ENCODE measurements at places on chromosomes 1 and 21.

DNA sequence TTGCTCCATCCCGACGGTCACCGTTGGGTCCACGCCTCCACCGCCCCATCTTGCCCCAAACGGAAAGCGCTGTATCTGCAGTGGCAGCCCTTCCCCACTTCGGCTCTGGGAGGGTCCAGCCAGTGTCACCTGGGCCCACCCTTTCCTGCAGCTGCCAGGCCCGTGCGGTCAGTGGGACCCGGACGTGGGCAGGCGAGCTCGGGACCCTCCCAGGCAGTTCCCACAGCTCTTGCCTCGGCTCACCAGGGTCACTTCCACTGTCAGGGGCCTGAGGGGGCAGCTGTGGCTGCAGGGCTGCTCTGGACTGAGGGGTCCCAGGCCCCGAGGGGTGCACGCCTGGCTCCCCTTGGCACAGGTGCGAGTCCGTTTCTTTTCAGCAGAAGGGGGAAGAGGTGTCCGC, 80.7 kb downstream of the SKI start:
- no peak for DNase-seq

- no peak for DNase-seq
Measured at GRCh38 chr1:81681114-81681513, 119.6 kb upstream of the ADGRL2 start.

DNA sequence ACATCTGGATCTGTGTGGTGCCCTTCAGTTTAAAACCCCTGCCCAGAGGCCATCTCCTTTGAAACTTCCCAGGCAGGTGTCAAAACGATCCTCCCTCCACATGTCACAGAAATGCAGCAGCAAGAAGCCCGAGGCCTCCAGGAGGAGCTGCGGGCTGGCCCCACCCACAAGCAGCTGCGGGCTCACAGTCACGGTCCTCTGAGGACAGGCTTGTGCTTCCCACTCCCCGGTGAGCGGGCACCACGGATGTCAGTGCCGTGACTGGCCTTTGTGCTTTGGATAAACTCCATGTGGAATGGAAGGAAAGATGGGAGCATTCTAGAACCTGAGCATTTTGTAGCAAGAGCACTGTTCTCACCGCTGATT, 65.8 kb downstream of the SIK1 start:
- no peak for DNase-seq

- DNase-seq = no peak
Measured at GRCh38 chr1:42348498-42348897, 13.5 kb upstream of the FOXJ3 start.

GRCh38 chr1:109527846-109528695, 11.6 kb upstream of the GPR61 start:
- DNase-seq = no peak

- DNase-seq = no peak
Measured at GRCh38 chr21:40564318-40564717, 282.6 kb downstream of the DSCAM start.

- no peak for DNase-seq
Measured at GRCh38 chr1:174190691-174191199, 31.4 kb downstream of the RABGAP1L start.

DNA sequence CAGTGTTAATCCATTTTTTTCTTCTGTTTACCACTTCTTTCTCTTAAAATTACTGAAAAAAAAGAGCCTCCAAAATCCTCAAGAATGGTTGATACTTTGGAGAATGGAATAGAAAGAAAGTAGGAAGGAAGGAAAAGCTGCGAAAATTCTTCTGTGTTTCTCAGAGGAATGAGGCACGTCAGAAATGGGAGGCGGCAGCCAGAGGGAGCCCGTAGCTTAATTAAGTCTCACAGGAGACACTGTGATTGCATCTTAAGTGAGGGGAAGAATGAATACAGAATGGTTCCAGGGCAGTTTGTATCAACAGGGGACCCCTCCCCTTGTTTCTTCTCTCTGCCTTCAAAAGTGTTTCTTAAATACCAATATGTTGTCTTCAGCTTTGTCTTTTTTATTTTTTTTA, 1099.5 kb downstream of the PLA2G4A start:
- DNase-seq = no peak

DNA sequence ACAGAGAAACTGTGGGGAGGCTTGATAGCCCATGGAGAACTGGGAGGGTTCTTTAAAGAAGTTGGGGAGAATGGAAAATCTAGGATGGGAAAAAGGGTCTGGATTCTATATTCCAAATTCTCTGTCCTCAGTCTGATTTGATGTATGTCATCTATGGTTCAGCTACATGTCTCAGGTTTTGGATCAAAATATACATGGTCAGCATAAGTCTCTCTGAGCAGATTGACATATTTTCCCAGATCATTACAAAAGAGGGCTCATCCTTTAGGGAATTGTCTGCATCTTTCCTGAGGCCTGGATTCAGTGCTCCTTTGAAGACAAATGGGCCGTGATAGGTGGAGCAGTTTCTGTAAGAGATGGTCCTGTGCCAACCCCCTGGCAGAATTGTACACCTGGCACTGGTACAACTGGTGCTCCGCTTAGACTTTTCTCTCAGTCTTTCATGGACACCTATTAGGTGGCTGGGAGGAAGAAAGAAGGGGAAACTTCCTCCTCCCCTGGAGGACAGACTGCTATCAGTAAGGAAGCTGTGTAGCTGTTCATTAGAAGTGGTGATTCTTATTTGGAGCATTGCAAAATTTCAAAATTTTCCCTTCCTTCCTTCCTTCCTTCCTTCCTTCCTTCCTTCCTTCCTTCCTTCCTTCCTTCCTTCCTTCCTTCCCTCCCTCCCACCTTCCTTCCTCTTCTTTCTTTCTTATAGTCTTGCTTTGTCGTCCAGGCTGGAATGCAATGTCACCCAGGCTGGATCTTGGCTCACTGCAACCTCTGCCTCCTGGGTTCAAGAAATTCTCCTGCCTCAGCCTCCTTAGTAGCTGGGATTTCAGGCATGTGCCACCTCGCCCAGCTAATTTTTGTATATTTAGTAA, 26.1 kb upstream of the RGL1 start:
- DNase-seq = no peak

GRCh38 chr1:17405898-17406759, 33.3 kb downstream of the RCC2 start:
- DNase-seq = peak; percentile 19

- DNase-seq = no peak
Measured at GRCh38 chr1:99004254-99004860, 304 bp downstream of the PLPPR5 start.

DNA sequence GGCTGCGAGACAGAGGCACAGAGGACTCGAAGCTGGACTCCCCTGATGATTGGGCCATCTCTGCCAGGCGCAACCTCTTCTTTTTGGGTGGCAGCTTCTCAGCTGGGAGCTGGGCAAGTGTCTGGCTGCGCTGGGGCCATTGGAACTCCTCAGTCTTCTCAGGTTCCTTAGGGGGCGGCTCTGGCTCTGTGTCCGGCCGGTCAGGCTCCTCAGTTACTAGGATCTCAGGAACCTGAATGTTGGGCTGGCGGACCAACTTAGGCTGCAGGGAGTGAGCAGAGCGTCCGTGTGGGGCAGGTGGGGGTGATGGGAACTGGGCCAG, 97.5 kb upstream of the EDN2 start:
- no peak for DNase-seq

DNA sequence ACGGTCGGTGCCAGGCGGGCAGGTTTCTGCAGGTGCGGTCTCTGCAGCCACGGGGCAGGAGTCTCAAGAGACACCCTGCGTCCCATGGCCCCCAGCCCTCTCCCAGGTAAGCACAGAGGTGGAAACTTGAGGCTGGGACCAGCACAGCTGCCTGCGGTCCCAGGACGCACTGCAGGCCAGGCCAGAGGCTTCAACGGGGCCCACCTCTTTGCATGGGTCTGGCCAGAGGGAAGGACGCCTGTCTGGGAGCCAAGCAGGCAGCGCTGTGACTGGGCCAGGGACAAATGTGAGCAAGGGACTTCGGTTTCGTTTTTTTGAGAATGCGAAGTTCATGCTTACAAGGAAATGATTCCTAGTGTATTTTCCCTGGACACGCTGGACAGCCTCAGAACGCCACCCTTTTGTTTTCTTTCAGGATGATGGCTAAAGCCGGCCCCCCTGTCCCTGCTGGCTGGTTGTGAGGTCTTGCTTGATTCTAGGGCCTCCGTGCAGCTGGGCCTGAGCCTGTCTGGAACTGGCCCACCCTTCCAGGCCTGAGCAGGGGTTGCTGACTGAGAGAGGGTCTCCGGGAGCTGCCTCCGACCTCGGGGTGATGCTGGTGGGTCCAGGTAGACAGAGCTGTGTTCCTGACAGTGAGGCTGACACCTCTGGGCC, 38.3 kb downstream of the MORN1 start:
- no peak for DNase-seq

- DNase-seq = no peak
Measured at GRCh38 chr21:19010251-19010650, 606.7 kb upstream of the TMPRSS15 start.

DNA sequence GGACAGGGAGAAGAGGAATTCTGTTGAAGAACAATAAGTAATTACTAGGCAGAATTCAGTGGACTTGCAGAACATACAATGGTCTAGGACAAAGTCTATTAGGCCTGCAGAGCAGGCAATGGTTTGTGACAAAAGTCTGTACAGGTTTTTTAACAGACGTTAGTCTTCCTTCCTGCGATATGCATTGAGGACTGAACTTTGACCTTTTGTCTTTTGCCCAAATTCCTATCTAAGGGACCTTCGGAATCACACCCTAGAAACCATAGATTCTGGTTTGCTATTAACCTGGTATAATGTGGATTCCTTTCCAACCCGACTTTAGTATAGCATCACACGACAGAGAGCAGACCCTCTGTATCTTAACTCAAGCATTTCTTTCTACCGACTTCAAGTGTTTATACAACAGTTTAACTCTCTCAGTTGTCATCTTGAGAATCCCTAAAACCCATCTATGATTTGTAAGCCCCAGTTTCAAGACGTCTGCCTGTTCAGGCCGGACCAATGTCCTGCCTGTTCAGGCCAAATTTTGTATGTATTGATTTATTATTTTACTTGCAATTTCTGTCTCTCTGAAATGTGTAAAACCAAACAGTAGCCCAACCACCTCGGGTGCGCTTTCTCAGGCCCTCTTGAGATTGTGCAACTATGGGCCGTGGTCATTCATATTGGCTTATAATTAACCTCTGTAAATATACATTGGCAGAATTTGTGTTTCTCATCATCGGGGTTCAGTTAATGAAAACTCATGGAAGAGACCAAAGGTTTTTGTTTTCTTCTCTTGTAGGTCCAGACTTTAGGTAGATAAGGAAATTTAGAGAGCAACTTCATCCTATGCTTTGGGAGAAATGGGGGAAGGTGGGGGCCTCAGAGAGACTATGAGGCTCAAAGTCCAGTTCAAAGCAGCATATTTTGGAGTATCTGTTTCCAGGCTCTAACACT, 76.9 kb upstream of the TNFSF18 start:
- no peak for DNase-seq

DNA sequence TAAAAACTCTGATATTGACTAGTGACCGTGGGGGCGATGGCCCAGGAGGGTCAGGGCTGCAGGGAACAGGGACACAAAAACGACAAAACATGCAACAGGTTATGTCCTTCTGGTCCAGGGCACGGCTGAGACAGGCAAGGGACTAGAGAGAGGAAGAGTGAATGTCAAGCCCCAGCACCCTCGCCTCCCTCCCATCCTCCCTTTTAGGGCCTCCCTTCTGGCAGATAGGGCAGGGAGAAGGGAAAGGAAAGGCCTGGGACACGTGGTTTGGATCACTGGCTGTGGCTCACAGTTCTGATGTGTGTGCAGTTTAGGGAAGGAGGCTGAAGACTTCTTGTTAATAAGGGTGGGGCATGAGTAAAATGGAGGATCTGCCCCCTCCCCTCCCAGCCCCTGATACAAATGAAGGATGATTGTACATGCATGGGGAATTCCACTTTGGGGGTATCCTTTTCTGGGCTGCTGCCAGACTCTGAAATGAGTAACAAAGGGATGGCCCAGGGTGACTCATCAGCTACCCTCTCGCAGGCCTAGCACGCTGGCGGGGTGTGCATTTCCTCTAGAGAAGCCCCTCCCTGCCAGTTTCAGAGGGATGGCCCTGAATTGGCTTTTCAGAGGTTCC, 14.2 kb downstream of the CAPN2 start:
- peak; percentile 77 for DNase-seq

DNA sequence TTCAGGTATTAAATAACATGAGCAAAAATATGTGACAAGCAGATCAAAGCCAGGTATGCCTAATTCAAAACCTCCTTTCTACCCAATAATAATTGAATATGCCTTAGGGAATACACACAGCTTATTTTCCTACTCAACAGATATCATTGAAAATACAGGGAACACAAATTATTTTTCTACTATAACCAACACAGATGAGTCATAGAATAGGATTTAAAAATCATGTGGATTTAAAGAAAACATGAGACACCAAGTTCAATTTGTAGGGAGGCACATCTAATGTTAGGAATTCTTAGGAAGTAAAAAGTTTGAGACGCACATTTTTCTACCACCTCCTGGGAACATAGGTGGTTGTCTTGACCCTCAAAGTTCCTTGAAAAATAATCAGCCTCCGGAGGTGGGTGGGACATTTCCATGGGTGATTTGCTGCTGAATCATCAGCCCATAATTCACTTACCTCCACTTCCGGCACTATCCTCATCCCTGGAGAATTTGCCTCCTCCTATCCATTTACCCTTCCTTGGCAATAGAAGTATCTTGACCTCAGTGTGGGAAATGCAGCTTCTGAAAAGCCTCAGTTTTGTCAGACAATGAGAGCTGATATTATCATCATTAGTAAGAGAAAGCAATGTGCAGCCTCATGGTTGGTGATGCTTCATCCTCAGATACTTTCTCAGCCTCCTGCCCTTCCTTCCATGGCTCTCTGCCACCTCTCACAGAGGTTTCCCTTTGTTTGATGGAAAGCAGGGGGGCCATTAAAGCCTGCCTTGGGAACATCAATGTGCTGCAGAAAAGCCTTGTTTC, 33.5 kb upstream of the RGS4 start:
- no peak for DNase-seq

DNA sequence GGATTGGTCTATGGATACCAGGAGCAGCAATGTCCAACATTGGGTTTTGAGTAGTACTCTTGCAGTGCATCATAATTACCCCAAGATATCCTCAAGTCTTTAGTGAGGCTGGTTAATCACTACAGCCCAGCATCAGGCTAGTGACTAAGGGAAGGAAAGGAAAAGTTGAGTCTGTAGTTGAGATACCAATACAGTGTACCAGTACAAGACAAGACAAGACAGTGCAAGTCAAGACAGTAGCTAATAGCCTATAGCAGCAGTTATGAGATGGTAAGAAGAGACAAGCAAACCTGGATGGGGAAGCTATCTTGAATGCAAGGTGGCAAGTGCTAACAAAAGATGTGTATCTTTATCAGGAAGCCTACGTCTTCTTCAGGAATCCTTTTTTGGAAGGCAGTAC, 13.3 kb upstream of the GNG12 start:
- DNase-seq = no peak

GRCh38 chr1:11273595-11274234, 717 bp downstream of the UBIAD1 start:
- no peak for DNase-seq

DNA sequence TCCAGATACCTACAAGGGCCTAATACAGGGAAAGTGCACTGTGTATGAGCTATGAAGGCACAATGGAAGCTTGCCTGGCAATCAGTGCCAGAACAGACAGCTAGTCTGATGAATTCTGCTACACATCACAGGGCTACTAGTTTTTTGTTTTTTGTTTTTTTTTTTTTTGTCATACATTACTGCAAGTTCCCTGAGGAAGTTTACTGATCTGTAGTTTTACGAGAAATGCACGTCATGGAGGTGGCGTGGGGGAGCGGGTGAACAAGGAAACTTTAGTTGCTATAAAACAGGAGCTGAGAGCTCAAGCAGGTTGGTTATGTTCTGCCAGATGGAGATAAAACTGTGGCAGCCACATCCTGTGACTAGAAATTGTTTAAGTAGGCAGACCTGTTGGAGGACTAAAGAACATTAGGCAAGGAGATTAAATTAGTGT, 17.7 kb downstream of the PTPRC start:
- DNase-seq = no peak

Measured in stimulated activated CD4-positive, alpha-beta T cell treated with anti-CD3 and anti-CD28 coated beads, Interleukin-1b, Interleukin-23, amount 100 ng/mL, for 1 hour (primary cell).